ENCODE measurements at places on chromosomes 12 and 14.

DNA sequence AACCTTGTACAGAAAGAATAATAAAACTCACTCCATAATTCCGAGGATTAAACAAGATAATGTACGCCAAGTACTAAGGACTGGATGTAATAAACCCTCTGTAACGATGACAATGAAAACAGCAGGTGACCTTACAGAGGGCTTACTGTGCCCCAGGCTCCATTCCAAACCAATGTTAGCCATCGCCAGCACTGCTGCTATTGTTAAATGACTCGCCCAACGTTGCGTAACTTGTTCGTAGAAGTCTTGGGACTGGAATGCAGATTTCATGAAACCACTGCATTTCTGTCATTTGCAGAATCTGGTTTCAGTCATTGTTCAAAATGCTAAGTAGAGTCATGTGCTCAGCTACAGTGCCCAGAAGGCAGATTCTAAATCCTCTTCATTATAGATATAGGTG, 728 bp upstream of the STON2 start:
- DNase-seq, result no peak

GRCh38 chr12:106740818-106741217, 33.7 kb upstream of the RIC8B start:
- DNase-seq, result no peak

- no peak for DNase-seq
Measured at GRCh38 chr14:101284711-101285110, 276.6 kb upstream of the DIO3 start.

- no peak for DNase-seq
Measured at GRCh38 chr14:54168489-54168888, 211.9 kb upstream of the BMP4 start.

- no peak for DNase-seq
Measured at GRCh38 chr12:30500532-30500931, 195.1 kb downstream of the IPO8 start.

DNA sequence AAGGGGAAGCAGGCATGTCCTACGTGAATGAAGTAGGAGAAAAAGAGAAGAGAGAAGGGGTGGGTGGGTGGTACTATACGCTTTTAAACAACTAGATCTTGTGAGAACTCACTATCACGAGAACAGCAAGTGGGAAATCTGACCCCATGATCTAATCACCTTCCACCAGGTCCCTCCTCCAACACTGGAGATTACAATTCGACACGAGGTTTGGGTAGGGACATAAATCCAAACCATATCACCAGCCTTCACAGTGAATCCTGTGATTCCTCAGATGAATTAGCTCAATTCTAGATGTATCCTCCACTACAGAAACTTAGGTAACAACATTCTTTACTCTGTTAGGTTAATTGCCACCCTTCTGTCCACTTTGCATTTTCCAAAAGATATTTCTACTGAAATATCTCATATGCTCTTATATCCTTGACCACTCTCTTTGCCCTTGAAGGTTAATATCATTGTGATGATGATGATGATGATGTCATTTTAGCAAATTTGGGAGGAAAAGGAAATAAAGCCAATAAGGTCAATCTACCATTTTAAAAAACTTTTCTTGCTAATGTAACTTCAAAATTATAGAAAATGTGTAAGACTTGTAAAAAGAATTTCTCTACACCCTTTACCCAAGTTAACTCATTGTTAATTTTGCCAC, 23.2 kb upstream of the CCNT1 start:
- DNase-seq, result no peak

- DNase-seq, result no peak
Measured at GRCh38 chr14:63642656-63643382, 1.1 kb upstream of the WDR89 start.

GRCh38 chr14:29672831-29673230, 254.8 kb downstream of the PRKD1 start:
- no peak for DNase-seq

- DNase-seq, result no peak
Measured at GRCh38 chr14:31897581-31898186, 179.4 kb upstream of the ARHGAP5 start.

DNA sequence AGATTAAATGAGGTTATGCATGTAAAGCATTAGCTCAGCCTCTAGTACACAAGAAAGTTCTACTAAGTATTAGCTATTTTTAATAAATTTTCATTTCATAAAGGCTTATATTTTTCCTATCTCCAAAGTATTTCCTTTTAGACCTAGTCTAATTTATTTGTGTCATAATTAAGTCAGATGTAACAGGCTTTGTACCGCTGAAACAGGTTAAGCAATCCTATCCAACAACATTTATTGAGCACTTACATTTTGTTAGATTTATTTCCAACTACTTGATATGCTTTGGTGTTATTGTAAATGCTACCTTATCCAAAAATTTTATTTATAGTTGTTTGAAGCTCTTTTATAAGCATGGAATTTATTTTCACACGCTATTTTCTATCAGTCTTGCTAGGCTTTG, 1.8 kb upstream of the PARP2 start:
- no peak for DNase-seq

DNA sequence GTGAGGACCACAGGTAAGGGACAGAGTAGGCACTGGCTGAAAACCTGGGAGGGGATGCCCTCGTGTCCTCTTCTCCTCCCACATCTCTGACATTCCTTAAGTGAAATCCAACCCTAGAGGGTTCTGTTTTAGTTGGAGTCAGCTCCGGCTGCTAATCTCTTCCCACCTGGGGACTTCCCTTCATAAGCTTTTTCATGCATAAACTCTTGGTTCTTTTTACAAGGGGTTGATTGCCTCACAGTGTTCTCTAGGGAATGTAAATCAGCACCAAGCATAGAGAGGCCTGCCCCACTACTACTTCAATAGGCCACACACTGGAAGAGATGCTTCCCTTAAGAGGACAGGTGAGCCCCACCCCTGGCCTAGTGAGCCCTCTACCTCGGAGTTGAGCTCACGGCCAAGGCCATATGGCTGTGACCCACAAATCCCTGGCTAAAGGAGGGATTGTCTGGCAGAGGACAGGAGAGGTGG, 3.2 kb upstream of the SYNDIG1L start:
- DNase-seq, result no peak

DNA sequence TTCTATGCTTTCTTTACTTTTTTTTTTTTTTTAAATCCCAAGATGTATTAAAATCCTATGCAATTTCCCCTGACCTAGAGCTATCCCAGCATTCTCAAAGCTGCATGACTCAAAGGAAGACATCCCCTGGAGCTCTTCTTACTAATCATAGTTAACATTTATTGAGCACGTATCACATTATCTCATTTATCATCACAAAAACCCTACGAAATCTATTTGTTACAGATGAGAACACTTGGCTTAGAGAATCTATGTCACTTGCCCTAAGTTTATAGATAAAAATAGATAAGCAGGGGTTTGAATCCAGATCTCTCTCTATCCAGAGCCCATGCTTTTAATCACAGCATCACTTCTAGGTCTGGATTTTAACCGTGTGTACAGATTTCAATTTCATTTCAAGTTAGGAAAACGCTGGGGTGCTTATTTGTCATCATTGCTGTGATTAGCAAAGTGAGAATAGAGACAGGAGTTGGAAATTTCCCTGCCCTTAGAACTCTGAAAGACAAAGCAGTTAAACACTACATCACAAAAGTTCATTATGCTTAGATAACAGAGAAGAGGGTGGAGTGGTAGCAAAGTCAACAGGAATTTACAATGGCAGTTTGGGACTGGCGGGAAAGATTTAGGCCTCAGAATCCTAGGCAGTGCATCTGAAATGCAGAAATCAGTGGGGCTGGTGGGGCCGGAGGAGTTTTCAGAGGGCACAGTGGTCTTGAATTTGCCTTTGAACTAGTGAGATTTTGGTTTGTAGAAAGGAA, 177.7 kb upstream of the FRMD6 start:
- DNase-seq, result no peak

- DNase-seq, result no peak
Measured at GRCh38 chr14:54763761-54764160, 138.9 kb downstream of the GCH1 start.

- DNase-seq, result no peak
Measured at GRCh38 chr12:95593266-95593871, 42.1 kb upstream of the USP44 start.

GRCh38 chr12:53733807-53734200, 6.6 kb upstream of the CALCOCO1 start:
- DNase-seq, result no peak

DNA sequence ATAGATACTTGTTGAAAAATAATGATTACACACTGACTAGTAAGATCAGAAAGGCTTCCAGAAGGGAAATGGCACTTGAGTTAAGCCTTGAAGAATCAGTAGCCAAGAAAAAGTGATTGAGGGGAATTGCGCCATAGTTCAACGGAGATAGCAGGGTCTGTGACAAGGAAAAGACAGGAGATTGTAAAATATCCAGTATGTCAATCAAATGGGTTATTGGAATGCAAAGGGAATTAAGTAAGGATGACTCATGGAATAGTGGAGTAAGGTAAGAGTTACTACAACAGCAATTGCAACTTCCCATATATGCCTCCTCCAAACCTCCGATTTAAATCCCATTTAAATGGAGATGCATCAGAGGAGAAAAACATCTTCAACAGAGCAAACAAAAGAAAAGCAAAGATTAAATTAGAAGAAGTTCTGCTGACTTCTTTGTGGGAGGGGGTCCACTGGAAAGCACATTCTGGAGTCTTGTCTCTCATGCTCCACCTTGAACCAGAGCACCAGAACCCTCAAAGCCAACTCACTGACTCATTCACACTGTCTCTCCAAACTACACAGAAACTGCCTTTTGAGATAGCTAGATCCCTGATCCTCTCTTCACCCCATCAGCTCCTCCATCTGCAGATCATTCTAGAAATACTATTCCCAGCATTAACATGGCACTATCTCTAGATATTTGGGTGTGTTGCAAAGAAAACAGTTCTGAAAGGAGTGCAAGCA, 138.2 kb downstream of the NUAK1 start:
- no peak for DNase-seq

All from activated effector memory CD4-positive, alpha-beta T cell treated with anti-CD3 and anti-CD28 coated beads, Interleukin-2, amount 50 U/mL, for 16 hours (primary cell).